Melanocyte of skin (primary cell): ENCODE measurements at places on chromosomes 1 and 21. TPM values are rescaled to one million over a fixed set of nuclear protein-coding genes. Genes with fewer than 3 reads are reported as not detected.

The PLA2G2D gene
- not detected in 2 replicates for total RNA-seq

The PLA2G2F gene
- total RNA-seq = not detected in 2 replicates

The ATP6V0B gene
- 164 and 186 TPM in 2 replicates for total RNA-seq

The TSPAN2 gene
- total RNA-seq = not detected in 2 replicates

The TDRKH gene
- 2.2 and 2.7 TPM in 2 replicates for total RNA-seq

The LRRC7 gene
- total RNA-seq = under 0.01 TPM in 1 of 2 replicates, not detected in the other

The LYPD8 gene
- 0.34 and 0.73 TPM in 2 replicates for total RNA-seq

The GJB5 gene
- total RNA-seq = not detected in 2 replicates

The SPRR2A gene
- not detected in 2 replicates for total RNA-seq

The PIAS3 gene
- 7.3 and 7.6 TPM in 2 replicates for total RNA-seq

The KCNE2 gene
- not detected in 2 replicates for total RNA-seq

The CELF3 gene
- not detected in 2 replicates for total RNA-seq

The HCN3 gene
- total RNA-seq = 2.0 and 2.3 TPM in 2 replicates

The OR2T29 gene
- not detected in 2 replicates for total RNA-seq
